ENCODE measurements at places on chromosomes 2 and 18.

GRCh38 chr2:28173377-28173776 lies 219.3 kb upstream of the FOSL2 start:
- DNase-seq: no peak

DNA sequence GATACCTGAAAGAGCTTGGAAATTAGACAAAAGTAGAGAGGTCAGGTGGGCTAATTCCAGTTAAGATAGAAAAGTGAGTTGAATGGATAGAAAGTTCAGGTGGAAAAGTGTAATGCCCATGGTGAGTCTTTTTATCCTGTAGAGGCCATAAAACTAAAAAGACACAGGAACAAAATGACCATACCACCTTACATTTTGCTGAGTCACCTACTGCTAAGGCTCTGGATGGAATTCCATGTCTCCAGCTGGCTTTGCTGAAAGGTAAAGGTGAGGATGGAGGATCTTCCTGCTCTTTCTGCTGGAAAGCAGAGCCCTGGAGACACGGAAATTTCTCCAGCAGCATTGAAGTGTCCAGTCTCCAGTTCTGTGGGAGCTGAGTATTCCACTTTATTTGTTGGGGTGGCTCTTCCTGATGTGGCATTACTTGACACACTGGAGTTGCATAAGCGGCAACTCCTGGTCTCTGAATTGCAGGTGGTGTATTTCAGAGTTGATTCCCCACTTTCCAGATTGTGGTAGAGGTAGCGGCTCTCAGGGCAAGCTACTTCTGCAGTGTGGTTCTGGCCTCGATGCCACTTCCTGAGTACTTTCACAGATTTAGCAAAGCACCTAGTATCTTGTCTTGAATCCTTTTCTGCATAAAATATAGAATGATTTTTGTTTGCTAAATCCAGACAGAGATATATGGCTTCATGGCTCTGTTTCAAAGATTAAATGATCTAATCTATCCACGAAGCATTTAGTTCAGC lies 10.7 kb downstream of the IL1RL2 start:
- DNase-seq: no peak

- DNase-seq: no peak
Observed at GRCh38 chr18:4450065-4450658, 4.9 kb downstream of the DLGAP1 start.

GRCh38 chr2:215917953-215918620 lies 95.3 kb downstream of the MREG start:
- DNase-seq: no peak

Measured in activated gamma-delta T cell treated with anti-CD3 and anti-CD28 coated beads, Interleukin-2, amount 50 U/mL, for 16 hours (primary cell).